ENCODE measurements at places on chromosomes 5 and 9.

GRCh38 chr5:95646569-95647431, at the start of gene RFESD:
Gene RFESD, plus strand, starts transcription at chr5:95646777. Its CDS starts 5,495 bp downstream, at chr5:95652272.
- DNase-seq = peak; percentile 69

DNA sequence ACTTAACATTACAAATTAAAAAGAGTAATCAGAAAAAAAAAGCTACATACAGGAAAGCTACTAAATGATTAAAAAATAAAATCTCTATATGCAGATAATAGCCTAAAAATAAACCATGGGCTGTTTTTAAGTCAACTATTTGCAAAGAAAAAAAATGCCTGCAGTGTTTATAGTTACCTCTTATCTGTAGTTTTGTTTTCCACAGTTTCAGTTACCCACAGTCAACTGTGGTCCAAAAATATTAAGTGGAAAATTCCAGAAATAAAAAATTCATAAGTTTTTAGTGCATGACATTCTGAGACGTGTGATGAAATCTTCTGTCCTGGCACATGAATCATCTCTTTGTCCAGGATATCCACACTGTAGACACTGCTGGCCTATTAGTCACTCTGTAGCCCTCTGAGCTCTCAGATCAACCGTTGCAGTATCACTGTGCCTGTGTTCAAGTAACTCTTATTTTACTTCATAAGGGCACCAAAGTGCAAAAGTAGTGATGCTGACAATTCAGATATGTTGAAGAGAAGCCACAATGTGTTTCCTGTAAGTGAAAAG, 59.2 kb downstream of the PRELID2 start:
- DNase-seq = no peak

DNA sequence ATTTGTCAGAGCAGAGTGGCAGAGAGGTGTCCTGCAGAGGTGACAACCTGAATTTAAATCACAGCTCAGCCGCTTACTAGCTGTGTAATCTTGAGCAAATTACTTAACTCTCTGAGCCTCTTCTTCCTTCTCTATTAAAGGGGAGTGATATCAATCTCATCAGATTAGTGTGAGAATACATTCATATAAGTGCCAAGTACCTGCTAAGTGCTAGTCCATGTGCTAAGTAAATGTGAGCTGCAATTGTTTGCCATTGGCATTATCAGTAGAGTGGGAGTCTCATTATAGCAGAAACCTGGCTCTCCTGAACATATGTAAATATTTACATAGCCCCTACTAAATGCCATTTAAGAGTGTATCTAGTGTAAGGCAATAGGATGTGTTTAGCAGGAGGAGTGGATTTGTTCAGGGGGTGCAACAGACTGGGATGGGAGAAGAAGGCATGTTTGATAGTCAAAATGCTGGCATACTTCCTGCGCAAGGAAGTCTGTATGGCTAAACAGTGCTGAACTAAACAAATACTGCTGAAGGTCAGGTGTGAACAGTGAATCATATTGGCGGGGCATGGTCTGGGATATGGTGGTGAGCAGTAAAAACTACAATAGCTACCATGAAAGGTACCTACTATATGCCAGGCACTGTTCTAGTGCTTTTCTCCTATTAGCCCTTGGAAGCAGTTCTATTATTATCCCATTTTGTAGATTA, 74.5 kb downstream of the F2RL2 start:
- no peak for DNase-seq

GRCh38 chr9:92435263-92435662, 11.0 kb upstream of the OMD start:
- no peak for DNase-seq

- DNase-seq = no peak
Measured at GRCh38 chr5:76583163-76584047, 39.8 kb downstream of the F2RL2 start.

DNA sequence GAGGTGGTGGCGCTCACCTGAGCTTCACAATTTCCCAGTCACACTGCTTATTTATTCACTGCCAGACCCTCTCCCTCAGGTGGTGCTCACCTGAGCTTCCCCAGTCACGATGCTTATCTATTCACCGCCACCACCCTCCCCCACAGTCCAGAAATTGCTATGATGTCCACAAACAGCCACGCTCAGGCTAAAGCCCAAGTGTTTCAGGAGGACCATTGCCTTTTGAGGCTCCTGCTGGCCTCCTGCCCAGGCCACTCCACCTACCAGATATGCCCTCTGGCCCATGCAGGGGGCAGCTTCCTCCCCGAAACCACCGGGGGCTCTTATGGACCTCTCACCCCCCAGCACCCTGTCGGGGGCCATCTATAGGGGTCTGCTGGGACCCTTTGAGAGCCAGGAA, 4.6 kb downstream of the PDLIM7 start:
- no peak for DNase-seq
